ENCODE measurements at places on chromosomes 1 and 21. TPM values are rescaled to one million over a fixed set of nuclear protein-coding genes. Genes with fewer than 3 reads are reported as not detected.

The DMBX1 gene
- 0.68 TPM for total RNA-seq

The SPOCD1 gene
- total RNA-seq, result 5.3 TPM

The TMEM61 gene
- 0.33 TPM for total RNA-seq

The FAM78B gene
- 0.12 TPM for total RNA-seq

The ESRRG gene
- not detected for total RNA-seq

The TSACC gene
- total RNA-seq, result 1.8 TPM

The FAM43B gene
- 5.9 TPM for total RNA-seq

The AKR7A3 gene
- 0.21 TPM for total RNA-seq

The FCGR3B gene
- not detected for total RNA-seq

The SLC30A1 gene
- 25.0 TPM for total RNA-seq

The CCDC24 gene
- total RNA-seq, result 7.1 TPM

The SERPINC1 gene
- 0.06 TPM for total RNA-seq

The ECM1 gene
- total RNA-seq, result 2.1 TPM

The RGS4 gene
- not detected for total RNA-seq
